SK-N-MC (cell line): ENCODE measurements at places on chromosomes 1 and 21.

DNA sequence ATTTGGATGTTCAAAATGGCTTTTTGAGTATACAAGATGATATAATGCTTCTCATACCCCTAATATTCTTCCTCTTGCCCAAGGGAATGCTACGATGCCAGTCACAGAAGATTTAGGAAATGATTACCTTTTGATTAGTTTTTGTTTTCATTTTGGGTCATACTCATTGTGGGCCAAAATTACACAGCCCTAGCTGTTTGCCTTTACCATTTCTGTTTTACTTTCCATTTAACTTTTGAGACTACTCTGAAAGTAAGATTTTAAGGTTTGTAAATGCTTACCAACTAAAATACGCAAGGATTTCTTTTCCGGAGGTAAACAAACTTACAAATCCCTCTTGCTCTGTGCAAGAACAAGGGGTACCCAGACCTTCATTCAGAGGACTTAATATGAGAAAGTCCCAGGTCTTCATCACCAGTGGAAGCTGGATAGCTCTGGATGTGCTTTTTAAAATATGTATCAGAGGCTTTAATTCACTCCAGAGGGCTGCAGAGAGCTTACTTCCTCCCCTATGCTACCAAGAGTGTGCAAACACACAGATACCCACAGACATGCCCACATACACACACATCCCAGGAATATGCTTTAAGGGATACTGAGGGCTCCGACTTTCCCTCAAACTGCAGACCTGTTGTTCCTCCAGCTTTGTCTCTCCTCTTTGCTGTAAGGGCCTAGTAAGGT is 631.4 kb downstream of the SMYD3 start:
- DNase-seq = no peak

DNA sequence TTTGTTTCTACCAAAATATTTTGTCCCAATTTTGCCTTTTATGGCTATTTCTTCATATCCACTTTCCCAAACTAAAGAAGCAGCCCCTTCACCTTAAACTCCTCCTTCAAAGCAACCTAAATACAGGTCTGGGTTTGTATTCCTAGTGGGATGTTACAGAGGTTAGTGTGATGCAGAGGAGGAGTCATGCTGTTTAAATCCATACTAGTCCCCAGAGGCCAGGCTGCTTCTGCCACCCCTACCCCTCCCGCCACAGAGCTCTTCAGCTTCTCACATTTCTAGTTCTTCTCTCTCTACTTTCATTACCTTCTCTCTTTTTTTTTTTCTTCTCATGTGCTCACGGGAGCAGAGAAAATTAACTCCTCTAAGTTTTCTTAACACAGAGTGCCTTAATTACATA is 29.3 kb downstream of the SELL start:
- no peak for DNase-seq

DNA sequence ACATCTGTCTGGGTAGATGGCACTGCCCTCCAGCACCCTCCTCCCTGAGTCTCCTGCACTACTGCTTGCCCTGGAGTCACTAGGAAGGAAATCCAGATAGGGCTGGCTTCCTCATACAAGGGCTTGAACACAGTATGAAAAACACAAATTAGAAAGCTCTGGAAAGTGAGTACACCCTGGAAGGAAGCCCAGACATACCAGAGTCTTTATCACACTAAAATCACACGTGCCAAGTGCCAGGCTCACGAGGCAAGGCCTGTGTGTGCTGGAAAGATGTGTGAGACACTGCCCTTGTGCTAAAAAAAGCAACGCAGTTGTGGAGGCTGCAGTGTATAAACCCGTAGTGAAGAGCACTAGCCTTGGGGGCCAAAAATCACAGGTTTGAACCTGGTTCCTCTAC is 28.3 kb upstream of the S100A7 start:
- DNase-seq = no peak

DNA sequence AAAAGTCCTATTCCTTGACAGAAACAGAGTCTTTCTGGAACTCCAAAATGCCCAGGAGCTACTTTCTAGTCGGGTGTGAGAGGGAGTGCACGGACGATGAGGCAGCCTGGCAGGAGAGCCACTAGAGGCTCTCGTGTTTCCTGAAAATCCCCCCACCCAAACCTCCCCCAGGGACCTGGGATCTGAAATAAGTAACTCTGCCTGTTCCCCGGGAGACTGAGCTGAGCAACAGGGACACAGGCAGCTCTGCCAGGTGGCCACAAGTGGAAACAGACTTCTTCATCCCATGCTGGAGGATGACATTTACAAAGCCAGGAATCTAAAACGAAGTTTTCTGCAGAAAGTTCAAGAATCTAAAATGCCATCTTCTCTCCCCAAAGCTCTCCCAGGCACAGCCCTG is 77.1 kb downstream of the ITPKB start:
- DNase-seq = no peak

DNA sequence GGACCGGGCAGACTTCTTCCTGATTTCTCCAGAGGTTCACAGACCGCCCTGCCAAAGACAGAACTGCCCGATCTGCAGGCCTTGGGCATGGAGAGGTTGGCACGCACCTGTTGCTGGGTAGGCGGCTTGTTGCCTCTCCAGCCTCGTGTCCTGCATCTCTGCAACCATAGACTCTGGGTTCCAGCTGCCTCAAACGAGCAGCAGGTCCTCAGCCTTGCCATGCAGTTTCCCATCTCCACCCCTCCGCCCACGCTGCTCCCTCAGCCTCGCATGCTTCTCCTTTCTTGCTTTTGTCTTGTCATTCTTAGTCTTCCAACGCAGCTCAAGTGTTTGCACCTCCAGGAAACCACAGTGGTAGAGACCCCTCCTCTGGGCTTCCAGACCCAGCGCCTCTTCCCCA is 126.2 kb downstream of the LACTBL1 start:
- DNase-seq = no peak

- no peak for DNase-seq
Observed at GRCh38 chr1:221234791-221235190, 355.5 kb downstream of the HLX start.

- DNase-seq = no peak
Observed at GRCh38 chr1:151012684-151013471, 4.6 kb downstream of the PRUNE1 start.

GRCh38 chr1:91779548-91780021 is 106.4 kb downstream of the TGFBR3 start:
- DNase-seq = no peak
